Fibroblast of skin of back (primary cell): ENCODE measurements at places on chromosomes 11 and 22.

- peak; percentile 99 for DNase-seq
These were observed 143.0 kb upstream of the SORL1-AS1 start for GRCh38 chr11:121595717-121596161.

DNA sequence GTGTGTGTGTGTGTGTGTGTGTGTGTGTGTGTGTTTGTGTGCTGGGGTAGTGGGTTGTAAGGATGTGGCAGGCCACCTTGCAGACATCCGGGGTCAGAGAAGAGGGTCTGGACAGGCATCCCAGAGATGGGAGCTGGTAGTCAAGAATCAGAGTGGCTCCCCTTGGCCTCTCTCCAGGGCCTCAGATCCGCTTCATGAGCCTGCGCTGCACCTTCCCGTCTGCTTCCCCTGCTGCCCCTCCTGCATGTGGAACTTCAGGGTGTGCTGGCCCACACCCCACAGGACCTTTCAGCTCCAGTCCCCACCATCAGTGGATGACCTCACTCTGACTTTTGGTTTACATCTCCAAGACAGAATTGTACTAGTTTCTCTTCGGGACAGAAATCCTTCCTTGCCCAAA lies 31.2 kb downstream of the TREH start:
- DNase-seq = no peak

DNA sequence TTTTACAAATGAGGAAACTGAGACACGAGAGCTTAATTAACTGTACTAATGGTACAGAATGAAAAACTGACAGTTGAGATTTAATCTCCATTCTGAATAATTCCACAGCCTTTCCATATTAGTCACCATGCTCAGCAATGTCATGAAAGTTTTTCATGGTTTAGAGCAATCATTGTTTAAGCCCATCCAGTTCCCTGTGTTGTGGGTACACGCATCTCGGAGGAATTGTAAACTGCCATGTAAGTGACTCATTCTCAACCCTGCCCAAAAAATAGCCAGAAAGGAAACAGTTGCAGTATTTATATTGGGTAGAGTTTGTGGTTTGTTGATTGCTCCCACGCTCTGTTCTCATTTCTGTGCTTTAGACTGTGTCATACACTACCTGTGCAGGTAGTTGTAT lies 1790.8 kb downstream of the LRRC4C start:
- peak; percentile 53 for DNase-seq

DNA sequence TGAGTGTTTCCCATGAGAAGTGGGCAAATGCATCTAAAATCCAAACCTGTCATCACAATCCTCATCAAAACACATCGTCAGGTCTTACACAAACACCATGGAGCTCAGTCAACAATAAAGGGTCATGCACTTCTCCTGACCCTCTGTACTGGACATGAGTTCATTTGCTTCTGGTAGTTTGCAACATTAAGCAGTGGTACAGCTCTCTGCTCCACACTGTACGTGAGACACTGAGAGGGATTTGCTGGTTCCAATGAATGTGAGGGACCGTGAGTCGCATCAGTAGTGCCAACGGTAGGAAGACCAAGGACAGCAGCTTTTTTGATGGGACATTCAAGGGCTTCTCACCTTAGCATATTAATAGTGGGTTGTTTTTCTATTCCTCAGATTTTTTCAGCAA lies 752.3 kb downstream of the OPCML start:
- no peak for DNase-seq

DNA sequence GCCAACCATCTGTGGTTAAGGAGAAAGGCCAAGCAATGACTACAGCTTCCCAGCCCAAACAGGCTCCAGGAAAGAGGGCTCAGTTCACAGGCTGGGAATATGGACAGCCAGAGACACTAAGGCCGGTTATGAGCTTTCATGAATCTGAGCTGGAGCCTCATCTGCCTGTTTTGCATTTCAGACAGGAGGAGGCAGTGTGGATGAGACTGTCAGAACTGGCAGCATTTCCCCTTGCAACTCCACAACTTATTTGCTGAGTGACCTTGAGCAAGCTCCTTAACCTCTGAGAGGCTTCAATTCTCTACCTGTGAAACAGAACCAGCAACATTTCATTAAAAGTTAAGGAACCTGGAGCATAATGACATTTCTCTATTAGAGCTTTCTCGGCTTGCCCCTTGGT lies 264.0 kb downstream of the ETS1 start:
- DNase-seq = peak; percentile 21

- DNase-seq = peak; percentile 19
These were observed 192.2 kb downstream of the UVRAG start for GRCh38 chr11:76007166-76007565.

DNA sequence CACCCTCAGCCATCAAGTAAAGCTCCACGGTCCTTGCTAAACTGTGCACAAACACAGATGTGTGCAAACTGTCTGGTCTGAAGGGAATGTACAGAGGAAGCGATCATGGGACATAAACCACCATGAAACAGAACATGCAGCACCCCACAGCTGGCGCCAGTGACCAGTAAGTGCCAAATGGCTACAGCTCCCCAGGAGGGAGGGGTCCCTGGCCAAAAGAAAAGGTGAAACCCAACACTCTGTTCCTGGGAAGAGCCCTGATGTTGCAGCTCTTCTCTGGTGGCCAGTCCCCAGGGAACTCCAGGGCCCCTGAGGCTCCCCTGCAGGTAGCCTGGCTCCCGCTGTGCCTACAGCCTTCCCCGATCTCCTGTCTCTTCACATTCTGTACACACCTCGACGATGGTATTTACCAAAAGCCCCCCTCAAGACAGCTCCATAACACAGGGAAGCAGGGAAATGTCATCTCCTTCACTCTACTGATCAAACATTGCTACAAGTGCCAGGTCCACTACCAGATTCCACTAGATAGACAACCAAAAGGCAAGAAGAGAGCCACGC lies 2.9 kb downstream of the DGCR6L start:
- no peak for DNase-seq

GRCh38 chr11:41403458-41403857 lies 56.0 kb downstream of the LRRC4C start:
- DNase-seq = no peak

DNA sequence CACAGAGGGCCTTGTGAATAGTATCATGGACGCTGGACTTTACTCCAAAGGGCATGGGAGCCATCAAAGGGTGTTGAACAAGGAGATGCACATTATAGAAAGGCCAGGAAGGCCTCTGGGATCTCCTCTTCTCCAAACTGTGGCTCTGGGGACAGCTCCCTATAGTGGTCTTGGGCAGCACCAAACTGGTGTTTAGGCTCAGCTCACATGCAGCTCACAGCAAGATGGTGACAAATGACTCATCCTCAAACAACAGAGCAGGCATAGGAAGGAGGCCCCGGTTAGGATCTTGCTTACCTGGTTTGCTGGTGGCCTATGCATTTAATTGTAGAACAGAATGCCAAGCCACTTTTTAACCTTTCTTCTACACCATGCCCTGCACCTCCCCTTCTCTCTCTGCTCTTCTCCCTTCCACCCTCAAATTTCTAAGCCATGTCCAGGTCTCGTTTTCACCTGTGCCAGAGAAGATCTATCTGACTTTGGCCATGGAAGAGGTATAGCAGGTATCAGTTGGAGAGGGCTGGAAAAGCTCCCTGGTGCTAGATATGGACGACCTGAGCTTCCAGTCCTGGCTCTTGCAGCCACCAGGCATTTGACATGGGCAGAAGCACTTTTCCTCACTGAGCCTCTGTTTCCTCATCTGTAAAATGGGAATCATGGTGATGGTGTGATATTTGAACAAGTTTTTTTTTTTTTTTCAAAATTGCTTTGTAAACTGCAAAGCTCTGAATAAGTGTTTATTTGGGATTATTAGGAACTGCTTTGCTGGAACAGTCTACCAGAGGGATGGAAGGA lies 14.4 kb upstream of the EHF start:
- DNase-seq = no peak

DNA sequence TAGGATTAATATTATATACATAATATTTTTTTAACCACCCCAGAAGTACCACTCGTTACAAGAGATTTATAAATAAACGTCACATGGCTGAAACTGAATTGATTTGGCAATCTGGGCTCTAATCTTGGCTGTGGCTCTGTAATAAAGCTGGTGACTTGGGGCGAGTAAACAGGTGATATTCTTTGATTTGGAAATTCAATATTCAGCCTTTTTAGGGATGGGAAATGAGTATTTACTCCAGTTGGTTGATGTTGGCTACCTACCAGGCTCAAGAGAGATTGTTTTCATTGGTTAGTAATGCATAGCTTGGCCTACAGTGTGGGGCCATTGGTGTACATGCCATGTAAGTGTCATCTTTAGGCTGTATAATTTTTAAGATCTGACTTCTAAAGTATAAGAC lies 117.7 kb upstream of the SORL1-AS1 start:
- no peak for DNase-seq

DNA sequence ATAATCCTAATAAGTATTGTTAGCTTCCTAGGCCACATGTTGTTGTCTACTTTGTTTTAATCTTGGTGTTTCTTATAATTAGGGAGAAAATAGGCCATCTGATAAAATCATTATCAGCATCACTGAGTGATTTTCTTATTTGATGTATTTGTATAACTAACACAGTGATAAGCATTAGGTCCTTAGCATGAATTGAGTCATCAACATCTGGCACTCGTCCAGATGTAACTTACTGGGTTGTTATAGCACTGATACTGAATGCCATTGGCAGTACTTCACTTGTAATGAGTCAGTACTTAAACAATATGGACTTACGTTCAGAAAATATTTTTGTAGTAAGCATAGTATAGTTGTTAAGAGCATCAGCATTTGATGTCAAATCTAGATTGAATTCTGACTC lies 16.2 kb downstream of the API5 start:
- peak; percentile 94 for DNase-seq

GRCh38 chr11:12090761-12091258 lies 19.6 kb upstream of the MICAL2 start:
- no peak for DNase-seq

DNA sequence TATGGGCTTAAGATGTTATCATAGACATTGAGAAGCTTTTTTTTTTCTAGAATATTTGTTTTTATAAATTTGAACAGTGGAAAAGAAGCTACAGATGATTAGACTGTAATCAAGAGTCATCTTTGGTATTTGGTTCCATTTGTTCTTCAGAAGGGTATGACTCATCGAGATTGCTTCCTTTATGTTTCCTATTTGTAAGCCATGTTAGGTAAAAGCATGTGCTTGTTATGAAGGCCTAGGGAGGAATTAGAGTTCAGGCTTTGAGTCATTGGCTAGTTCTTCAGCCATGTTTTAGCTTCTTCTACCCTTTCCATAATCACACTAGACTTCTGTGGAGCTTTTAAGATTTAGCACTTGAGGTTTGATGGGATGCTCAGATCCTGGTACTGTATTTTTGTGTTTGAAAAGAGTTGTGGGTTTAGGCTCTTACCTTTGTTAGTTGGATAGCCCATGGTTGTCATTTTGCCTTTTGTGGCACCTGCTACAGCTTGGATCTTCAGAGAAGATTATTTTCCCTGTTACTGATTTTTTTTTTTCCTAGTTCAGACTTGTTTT lies 44.3 kb downstream of the POLD3 start:
- DNase-seq = peak; percentile 84

GRCh38 chr22:48333323-48333763 lies 1494.3 kb downstream of the BRD1 start:
- no peak for DNase-seq

- peak; percentile 63 for DNase-seq
These were observed 21.5 kb downstream of the CASP4 start for GRCh38 chr11:104946907-104947306.

- no peak for DNase-seq
These were observed 139.8 kb upstream of the CEP126 start for GRCh38 chr11:101775033-101775432.

- DNase-seq = peak; percentile 92
These were observed 3.8 kb downstream of the SMTN start for GRCh38 chr22:31084811-31085492.

DNA sequence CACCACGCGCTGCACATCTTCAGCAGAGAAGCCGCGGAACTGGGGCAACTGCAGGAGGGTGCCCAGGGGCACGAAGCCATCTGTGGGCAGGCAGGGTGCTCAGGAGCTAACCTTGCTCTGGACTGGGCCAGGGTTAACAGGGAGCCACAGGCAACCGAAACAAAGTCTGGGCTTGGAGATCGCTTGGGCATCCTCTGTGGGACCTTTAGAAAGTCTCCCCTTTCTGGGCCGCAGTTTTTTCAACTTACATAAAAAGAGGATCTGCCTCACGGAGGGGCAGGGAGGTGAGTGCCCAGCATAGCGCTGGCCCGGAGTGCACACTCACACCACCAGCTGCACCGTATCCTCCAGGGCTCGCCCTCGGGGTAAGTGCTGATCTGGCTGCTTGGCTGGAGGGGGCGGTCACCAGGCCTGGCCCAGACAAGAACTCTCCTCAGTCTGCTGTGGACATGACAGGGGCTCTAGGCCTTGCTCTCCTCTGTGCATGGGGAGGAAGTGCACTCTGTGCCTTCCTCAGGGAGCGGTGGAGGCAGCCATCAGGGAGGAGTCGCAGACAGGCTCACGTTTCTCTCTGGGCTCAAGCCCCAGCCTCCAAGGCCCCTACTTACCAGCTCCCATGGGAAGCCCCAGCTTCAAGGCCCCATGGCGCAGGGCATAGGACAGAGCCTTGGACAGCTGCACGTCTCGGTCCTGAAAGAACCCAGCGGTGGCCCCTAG lies 937 bp downstream of the TRPT1 start:
- no peak for DNase-seq

DNA sequence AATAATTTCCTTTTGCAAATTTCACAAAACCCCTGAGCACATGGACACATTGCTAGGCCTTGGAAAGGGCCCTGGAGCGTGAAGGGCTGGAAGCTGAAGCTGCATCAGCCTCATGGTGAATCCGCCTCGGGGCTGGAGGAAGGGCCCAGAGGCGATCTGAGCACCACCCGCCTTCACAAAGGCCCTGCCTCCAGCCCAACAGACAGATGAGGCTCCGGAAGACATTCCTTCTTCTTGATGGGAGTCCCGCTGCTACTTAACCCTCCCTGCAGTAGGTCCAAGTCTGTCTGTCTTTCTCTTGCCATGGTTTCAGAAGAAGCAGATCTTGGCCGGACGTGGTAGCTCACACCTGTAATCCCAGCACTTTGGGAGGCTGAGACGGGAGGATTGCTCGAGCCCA lies 16.5 kb downstream of the ARRB1 start:
- no peak for DNase-seq

- no peak for DNase-seq
These were observed 56.5 kb upstream of the SHISAL1 start for GRCh38 chr22:44369293-44369661.

- no peak for DNase-seq
These were observed 287.4 kb downstream of the BUD13 start for GRCh38 chr11:116485425-116485824.

GRCh38 chr11:43576803-43577521 lies 103.6 kb upstream of the HSD17B12 start:
- peak; percentile 60 for DNase-seq

GRCh38 chr22:43267332-43267980 lies 75.7 kb downstream of the SCUBE1 start:
- DNase-seq = no peak

GRCh38 chr11:69010964-69011623 lies 2.0 kb downstream of the MRGPRF start:
- peak; percentile 89 for DNase-seq

DNA sequence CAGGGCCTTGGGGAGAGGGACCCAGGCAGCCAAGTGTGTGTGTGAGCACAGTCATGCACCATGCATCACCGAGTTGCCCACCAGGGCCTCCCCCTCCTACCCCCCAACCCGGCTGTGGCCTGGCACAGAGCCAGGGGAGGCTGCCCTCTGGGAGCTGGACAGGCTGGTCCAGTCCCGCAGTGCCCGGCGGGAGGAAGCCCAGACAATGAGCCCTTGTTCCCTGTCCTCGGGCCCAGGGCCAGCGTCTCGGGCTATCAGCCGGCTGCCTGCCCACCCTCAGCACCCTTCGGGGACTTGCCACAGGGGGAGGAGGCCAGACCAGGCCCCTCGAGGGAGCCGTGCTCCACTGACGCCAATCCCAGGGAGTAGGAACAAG lies 4.5 kb downstream of the LRRC75B start:
- DNase-seq = no peak

GRCh38 chr11:104934594-104934993 lies 33.8 kb downstream of the CASP4 start:
- no peak for DNase-seq
